Astrocyte of the spinal cord (primary cell): ENCODE measurements at places on chromosomes 6 and 20.

- DNase-seq: no peak
These were observed 22.7 kb upstream of the PRDM1 start for GRCh38 chr6:106063448-106063850.

GRCh38 chr6:90387383-90387775 is 90.7 kb upstream of the BACH2 start:
- DNase-seq: no peak

GRCh38 chr20:44018259-44018941 is 103.7 kb downstream of the TOX2 start:
- peak; percentile 92 for DNase-seq

GRCh38 chr6:83696674-83697073 is 12.2 kb downstream of the SNAP91 start:
- no peak for DNase-seq

- no peak for DNase-seq
These were observed 235.3 kb upstream of the ZFP64 start for GRCh38 chr20:52426856-52427255.

DNA sequence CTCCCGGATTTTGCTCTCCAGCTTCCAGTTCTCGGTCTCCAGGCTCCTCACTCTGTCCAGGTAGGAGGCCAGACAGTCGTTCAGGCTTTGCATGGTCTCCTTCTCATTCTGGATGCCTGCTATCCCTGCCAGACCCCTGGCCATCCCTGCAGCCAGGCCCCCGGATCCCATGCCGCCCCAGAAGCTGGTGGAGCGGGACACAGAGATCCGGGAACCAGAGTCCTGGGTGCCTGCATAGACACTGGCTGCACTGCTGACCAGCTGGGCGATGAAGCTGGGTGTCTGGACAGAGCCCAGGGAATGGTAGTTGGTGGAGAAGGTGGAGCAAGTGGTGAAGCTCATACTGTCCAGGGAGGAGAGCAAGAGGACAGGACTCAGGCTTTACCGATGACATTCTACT is 2.9 kb upstream of the CALHM6 start:
- no peak for DNase-seq

DNA sequence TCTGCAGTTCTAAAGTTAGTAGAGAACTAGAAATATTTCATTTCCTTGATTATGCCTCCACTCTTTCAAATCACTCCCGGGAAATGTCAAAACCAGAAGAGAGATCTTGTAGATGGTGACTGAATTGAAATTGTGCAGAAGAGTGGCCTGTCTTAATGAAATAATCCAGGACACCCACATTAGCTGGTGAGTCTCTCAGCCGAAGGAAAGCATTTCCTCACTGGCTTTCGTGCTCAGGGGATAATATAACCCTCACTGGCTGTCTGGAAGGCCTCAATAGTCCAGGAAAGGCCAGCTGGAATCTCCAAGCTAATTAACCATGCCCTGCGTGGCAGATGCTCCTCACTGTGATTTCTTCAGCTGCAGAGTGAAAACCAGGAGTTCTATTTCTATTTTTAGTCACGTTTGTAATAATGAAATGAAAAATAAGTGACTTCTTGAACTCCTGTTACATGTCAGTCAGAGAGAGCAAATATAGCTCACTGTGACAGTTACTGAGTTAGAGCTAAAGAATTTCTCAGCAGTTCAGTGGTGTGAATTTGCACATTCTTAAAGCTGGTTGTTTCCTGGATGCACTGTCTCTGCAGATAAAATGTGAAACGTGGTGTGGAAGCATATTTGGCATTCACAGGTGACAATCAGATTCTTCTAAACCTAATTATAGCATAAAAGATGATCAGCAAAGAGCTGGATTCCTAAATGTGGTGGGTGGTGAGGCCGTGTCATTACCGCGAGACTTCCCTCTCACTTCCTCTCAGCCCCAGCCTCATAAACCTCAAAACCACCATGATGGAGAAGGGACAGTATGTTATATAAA is 211.7 kb downstream of the LMBRD1 start:
- DNase-seq: no peak

GRCh38 chr6:159977255-159977903 is 8.5 kb downstream of the IGF2R start:
- peak; percentile 72 for DNase-seq

- no peak for DNase-seq
These were observed 5.9 kb upstream of the HMGA1 start for GRCh38 chr6:34230653-34231371.

- DNase-seq: no peak
These were observed 3.8 kb upstream of the LRRN4 start for GRCh38 chr20:6057691-6058090.

GRCh38 chr20:1964061-1964460 is 29.8 kb downstream of the PDYN start:
- no peak for DNase-seq
